ENCODE measurements at places on chromosomes 1 and 21.

DNA sequence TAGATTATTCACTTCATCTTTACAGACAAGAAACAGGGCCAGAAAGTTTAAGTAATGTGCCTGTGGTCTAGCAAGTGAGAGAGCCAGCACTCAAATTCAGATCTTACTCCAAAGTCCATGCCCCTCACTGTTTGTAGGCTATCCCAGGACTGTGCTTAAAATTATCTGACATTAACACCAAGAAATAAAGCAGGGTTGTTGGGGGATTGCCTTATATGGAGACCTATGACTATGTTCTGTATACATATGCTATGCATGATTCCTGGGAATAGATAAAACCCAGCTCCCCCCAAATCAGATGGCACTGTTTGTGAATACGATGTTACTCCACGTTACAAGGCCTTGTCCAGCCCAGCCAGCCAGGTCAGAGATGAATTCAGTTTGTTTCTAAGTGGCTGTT is 131.6 kb upstream of the HOOK1 start:
- DNase-seq: no peak

DNA sequence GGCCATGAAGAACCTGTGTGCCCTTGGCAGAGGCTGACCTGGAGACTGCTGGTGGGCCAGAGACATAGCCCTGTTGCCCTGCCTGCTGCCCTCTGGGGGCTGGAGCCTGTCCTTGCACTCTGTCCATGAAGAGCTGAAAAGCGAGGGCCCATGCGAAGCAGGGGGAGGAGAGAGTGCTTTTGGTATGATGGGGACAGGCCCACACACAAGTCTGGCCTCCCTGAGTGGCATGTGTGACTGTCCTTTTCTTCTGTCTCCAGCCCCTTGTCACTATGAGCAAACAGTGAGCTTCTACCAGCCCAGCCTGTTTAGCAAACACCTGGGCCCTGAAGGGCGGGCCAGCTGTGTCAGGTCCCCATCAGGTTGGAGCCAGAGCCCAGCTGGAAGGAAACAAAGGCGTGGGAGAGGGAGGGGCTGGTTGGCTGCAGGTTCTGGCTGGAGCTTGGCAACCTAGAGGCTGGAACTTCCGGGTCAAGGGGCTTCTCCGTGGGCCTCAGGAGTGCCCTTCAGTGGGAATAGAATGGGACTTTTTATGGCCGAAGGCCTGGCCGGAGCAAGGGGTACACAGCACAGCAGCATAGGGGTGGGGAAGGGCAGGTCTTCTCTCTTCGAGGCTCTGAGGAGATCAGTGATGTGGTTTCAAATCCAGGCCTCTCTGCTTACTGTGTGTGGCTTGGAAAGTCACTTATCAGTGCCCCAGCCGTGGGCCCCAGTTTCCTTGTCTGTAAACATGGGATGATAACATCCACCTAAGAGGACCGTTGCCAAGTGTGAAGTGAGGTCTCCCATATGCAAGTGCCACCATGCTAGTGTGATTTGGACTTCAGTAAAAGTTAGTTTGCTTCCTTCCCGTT is 14.3 kb downstream of the QSOX1 start:
- DNase-seq: peak; percentile 21

DNA sequence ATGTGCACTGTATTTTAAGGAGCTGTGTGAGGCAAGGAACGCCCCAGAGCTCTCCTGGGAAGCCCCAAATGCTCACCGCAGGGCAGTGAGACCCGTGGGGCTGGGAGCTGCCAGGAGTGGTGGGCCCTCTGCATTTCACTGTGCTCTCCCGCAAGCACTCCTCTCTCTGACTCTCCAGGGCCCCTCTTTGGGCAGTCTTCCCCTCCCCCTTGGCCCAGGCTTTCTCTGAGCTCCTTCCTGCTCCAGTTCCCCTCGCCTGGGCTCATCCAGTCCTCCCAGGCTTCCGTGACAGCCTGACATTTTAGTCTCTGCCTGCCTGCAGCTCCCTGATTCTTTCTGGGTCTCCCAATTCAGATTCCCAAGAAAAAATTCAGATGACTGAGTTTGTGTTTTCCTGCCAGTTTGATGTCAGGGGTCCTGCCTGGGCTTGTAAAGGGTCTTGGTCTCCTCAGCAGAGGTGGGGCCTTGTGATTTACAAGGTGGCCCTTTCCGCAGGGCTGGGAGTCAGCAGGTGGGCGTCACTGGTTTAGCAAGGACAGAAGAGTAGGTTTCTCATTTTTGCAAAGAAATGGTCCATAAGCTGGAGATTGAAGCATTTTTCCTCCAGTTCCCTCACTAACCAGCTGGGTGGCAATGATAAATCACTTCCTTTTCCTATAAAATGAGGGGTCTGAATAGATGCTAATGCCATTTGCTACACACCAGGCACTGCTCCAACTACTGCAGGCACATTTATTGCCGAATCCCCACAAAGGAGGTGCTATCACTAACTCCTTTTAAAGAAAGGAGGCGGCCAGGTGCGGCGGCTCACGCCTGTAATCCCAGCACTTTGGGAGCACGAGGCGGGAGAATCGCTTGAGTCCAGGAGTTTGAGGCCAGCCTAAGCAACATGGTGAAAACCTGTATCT is 1.9 kb upstream of the CA6 start:
- no peak for DNase-seq

- DNase-seq: no peak
These were observed 10.9 kb downstream of the SLC41A1 start for GRCh38 chr1:205802060-205802459.

DNA sequence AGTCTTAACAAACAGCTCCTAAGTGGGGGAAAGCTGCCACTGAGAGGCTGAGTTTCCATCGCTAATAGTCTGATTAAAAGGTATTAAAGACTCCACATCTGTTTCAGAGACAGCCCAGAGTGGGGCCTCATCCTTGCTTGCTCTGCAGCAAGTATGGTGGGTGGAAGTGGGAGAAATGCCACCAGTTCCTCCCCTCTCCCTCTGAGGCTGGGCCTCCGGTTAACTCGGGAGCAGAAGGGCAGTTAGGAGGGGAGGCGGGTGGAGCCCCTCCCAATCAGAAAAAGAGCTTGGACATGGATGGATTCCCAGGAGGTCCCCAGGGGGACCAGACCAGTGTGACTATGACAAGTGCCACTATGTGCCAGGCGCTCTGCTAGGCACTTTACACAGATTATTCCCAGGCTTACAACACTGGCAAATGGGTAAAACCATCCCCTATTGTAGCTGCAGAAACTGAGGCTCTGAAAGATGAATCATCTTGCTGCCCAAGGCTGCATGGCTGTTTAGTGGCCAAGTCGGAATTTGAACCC is 11.4 kb upstream of the ASCL5 start:
- no peak for DNase-seq

DNA sequence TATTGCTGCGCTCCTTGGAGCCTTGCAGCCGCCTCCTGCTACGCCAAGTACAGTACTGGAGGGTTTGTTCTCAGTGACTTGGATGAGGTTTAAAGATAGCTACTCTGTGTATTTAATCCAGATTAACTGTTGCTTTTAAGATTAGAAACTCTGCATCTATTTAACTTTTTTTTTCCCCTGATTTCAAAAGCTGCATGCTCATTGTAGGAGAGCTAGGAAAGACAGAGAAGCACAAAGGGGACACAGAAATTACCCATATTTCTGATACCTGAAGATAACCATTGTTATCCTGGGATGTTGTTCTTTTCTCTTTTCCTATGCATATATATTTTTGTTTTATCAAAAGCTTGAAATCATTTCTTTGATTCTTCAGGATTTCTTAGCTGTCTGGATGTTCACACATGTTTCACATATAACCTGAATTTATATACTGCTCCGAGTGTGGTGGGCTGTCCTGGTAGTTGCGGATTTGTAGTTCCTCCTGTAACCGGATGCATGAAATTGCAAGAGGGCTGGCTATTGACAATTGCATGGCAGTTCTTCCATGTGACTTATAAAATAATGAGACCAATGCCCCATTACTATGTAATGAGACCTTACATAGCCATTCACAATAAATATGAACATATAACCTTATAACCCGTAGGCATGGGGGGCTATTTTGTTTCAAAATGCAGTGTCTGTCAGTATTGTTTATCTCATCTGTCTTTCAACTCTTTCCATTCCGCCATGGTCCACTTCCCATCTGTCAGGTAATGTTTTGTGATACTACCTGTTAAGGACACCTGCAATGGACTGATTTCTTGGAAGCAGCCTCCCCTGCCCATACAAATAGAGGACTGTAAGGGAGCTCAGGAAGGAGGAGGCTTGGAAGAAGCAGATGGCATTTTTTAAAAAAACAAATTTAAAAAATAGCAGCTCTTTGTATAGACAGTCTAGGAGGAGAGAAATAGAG is 1.4 kb downstream of the RAVER2 start:
- no peak for DNase-seq

- no peak for DNase-seq
These were observed 9.9 kb upstream of the HJV start for GRCh38 chr1:146031476-146031875.

DNA sequence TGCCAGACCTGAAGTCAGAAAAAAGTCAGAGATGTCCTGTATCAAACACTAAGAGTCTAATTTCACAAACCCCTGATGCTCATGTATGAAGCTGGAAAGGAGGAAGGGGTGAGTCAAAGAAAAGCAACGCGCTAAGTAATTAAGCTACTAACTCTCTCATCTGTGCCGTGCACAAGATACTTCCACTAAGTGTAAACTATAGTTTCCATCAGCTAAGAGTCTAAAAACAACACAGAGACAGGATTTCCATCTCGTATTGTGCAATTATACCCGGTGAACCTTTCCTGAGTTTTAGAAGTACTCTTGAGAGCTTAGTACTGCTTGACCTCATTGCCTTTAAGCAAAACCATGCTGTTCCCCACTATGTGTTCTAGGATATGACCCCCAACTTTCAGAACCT is 19.0 kb downstream of the DNALI1 start:
- DNase-seq: no peak

DNA sequence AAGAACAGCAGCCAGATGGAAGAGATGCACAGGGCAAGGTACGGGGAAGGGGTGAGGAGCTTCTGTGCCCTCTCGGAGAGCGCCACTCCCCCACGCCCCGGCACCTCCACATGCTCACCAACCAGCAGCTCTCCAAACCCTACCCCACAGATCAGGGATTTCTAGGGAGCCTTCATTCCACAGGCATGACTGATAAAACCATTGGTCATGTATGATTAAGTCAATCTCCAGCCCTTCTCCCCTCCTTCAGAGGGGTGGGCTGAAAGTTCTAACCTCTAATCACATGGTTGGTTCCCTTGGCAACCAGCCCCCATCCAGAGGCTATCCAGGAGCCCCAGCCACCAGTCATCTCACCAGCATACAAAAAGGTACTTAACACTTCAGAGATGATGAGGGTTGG is 144.7 kb downstream of the TGFBR3 start:
- DNase-seq: no peak

DNA sequence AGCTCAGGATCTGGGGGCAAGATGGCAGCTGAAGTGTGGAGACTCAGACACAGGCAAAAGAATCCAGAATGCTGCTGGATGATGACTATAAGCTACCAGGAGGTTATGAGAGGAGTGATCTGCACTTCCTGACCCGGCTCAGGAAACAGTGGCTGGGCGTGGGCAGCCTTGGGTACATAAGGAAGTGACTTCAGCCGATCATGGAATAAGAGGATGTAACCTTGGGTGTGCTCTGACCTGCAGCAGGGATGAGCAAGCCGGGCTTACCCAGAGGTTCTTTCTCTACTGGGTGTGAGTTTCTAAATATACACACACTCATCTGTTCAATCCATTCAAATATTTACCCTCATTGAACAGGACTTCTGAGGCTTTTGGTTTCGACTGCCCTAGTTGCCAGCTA is 62.7 kb downstream of the CD34 start:
- no peak for DNase-seq

DNA sequence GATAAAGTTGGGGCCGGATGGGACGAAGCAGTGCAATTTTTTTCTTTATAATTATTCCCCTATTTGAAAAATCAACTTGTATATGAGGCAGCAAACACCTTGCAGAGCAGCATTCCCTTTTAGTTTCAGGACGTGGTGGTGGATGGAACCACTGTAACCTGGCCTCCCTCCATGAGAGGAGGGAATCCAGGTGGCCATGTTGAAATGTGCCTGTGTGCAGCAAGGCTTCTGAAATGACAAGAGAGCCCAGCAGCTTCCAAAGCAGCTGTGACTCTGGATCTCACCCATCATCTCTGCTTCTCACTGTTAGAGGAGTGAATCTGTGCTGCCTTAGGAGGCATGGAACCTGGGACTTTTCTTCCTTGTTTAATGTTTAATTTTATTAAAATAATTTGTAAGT is 42.3 kb downstream of the NFIA start:
- no peak for DNase-seq

GRCh38 chr1:50970509-50970887 is 453 bp downstream of the CDKN2C start:
- DNase-seq: no peak

DNA sequence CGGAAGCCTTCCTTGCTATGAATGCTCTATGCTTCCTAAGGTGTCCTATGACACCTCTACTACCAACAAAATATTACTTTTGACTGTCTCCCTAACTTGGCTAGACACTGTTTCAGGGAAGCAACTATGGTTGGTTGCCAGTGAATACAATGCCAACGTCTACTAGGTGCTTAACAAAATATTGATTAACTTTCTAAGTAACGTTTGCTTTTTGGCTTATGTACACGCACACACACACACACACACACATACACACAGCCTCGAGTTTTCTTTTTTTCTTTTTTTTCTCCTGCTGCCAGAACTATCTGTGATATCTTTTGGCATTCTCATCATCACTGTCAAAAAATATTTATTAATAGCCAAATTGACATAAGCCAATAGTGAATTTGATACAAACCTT is 864.0 kb downstream of the PLA2G4A start:
- DNase-seq: no peak

DNA sequence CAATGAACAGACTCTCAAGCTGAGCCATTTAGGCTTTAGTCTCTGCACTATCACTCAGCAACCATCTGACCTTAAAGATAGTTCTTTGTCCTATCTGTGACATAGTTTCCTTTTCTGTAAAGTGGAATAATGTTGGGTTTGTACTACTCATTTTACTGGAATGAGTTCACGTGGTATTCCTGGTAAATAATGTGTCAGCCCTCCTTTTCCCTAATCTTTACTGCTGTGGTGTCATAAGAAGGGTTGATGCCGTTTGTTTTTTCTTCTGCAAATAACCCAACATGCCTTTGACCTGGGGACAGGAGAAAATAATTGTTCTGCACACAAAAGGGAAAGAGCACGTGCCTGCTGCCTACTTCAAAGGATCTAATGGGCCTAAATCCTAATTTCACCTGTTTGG is 297.8 kb downstream of the BRINP3 start:
- DNase-seq: no peak
